Karpas-422 (cell line): ENCODE measurements at places on chromosomes 1 and 21. TPM values are rescaled to one million over a fixed set of nuclear protein-coding genes. Genes with fewer than 3 reads are reported as not detected.

DNA sequence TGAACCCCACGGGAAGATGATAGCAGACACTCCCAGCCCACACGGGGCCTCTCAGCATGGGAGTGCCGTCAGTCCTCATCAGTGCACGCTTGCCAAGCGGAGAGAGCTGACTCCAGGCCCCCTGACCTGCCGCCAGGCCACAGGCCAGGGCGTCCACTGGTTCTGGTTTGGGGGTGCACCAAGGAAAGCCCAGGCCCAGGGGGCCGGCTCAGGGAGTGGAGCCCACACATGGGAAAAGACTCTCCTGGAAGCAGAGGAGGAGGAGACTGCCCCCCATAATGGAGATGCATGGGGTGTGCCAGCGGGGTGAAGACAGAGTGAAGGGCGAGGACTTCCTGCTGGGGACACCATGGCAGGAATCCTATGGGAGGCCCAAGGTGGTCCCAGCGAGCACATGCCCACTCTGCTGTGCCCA lies 6.4 kb downstream of the TRIM11 start:
- no peak for DNase-seq

- DNase-seq = peak; percentile 11
Observed at GRCh38 chr1:183411091-183411490, 7.1 kb downstream of the NMNAT2 start.

Gene DNASE2B
- not detected in 2 replicates for total RNA-seq

- no peak for DNase-seq
Observed at GRCh38 chr1:184166485-184166884, 115.0 kb downstream of the TSEN15 start.

Gene OR2L8
- total RNA-seq = not detected in 2 replicates

DNA sequence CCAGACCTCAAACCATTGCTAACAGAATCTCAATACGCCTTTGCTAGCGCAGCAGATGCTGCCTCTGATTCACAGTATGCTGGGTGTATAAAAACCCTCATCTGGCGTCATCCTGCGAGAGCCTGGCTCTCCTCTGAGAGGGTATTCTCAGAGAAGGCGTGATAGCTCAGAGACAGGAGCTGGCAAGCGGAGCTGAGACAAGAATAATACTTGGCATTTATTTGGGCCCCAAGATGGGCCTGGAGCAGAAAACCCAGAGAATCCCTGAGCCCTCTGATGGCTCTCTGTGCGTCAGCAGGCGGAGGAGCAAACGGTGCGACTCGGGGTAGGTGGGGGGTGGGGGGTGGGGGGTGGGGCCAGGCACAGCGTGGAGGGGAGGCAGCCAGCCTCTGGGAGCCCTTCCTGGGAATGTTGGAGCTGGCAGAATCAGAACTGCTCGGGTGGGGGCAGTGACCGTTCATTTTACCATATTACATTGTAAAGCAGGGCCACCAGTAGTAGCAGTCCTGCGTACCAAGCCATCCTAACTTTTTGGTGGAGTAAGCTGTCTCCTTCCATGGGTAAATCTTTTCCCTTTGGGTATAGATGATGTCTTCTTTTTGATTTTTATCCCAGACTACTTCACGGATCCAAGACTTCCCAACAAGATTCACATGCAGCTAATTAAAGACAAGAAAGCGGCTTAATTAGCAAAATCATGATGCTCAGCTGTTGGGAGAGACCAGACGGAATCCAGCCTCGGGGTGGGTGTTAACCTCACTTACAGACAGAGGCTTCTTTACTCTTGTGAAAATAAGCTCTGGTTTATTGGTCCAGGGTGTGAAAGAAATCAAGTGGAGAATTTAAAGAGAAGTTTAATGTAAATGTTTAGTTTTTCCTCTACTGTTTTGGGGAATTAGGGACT lies 7.1 kb downstream of the RIIAD1 start:
- DNase-seq = no peak

Gene S100A2
- total RNA-seq = not detected in 2 replicates

DNA sequence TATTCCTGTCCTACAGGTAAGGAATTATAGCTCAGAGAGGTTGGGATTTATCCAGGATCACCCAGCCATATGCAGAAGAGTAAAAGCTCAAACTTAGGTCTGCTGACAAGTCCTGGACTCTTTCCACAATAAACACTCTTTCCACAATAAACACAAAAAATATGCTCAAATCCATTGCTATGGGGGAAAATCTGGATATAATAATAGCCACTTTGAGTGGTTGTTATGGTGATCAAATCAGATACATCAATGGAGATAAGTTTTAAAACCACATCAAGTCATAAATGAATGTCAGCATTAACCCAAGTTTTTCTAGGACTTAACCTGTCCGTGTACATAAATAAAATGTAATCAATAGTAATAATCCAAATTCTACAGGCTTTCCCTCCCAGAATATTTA lies 22.3 kb upstream of the TTF2 start:
- no peak for DNase-seq

Gene KCTD3
- total RNA-seq = not detected in 2 replicates

Gene CFHR2
- total RNA-seq = not detected in 2 replicates

DNA sequence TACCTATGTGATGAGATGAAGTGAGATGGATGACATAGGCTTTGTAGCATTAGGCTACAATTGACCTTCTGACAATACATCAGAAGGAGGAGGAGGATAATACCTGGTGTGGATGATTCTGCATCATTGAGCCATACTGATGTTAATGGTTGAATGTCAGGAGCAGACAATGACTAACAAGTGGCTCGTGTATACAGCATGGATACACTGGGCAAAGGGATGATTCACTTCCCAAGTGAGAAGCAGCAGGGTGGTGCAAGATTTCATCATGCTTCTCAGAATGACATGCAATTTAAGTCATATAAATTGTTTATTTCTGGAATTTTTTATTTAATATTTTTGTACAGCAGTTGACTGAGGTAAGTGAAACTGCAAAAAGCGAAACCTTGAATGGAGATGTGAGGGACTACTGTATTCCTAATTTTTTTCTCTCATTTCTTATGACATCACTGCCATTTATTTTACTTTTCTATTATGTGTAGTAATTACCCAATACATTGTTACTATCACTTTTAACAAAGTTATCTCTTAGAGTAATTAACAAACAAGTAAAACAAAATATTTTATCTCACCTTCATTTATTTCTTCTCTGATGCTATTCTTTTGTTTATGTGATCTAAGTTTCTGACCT lies 34.4 kb upstream of the COP1 start:
- DNase-seq = no peak

DNA sequence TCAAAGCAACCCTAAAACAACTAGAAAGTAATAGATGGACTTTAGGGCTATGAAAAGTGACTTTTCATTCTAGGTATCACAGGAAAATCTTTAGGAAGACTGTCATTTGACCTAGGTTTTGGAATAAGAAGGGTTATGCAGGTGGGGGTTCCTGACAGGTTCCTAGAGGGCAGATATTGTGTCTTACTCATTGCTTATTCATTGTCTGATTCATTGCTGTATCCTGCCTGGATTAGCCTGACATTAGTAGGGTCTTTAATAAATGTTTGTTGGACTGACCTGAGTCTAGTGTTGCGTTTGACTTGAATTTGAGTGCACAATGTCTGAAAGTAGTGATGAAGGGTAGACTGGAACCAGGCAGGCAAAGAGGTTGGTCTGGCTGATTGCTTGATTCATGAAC lies 6.0 kb downstream of the FNBP1L start:
- DNase-seq = no peak

GRCh38 chr1:37047542-37047941 lies 13.2 kb upstream of the GRIK3 start:
- no peak for DNase-seq

DNA sequence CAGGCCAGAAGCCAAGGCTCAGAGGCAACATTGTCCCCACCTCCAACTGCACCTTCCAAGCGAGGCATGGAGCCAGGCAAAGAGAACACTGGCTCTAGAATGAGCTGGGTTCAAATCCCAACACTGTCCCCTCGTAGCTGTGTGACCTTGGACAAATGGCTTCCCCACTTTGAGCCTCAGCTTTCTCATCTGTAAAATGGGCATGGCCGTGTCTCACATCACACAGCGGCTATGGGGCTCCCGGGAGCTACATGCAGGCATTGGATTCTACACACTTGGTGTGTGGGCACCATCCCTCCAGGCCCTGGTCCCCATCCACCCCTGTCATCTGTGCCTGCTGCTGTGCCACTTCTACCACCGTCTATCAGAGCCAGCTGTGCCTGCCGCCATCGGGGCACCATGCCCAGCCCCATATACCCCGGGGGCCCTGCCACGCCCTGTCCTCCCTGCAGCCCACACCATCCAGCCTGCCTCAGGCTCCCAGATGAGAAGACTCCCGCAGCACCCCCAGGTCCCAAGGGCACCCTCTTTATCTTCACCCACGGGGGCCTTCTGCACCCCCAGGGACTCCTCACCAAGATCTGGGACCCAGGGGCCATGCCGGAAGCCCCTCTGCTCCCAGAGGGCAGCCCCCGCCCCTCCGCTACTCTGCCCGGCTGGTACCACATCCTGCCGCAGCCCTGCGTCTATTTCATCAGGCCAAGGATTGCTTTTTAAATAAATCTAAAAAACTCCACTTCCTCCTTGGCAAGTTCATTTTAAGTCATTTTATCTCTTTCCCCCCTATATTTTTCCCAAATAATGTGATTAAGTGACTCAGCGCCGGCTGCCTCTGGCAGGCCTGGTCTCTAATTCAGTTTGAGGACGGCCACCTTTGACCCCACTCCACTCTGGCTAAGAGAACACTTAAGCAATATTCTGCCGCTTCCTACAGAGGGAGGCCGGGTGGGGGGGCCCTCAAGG lies 107.8 kb upstream of the TARDBP start:
- DNase-seq = no peak

DNA sequence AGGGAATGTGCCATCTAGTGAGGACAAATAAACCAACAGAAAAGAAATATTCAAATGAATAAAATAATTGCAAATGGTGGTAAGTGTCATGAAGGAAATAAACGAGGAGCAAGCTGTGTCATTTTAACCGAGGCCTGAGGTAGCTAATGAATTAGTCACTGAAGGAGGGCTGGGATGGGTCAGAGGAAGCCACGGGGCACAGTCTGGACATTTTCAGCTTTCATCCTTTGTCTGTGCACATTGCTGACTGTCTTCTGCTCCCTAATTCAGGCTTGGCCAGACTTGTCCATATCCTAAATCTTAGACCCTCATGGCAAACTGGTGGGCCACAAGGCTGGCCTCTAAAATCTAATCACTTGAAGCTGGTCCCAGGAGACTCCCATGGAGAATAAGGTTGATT lies 138.4 kb downstream of the RHOU start:
- no peak for DNase-seq

Gene MAB21L3
- total RNA-seq = not detected in 2 replicates

- no peak for DNase-seq
Observed at GRCh38 chr1:29500041-29500440, 263.7 kb downstream of the PTPRU start.

- DNase-seq = no peak
Observed at GRCh38 chr1:67635055-67635809, 49.8 kb upstream of the GADD45A start.

Gene CLEC20A
- total RNA-seq = not detected in 2 replicates

Gene MTMR11
- total RNA-seq = not detected in 2 replicates

DNA sequence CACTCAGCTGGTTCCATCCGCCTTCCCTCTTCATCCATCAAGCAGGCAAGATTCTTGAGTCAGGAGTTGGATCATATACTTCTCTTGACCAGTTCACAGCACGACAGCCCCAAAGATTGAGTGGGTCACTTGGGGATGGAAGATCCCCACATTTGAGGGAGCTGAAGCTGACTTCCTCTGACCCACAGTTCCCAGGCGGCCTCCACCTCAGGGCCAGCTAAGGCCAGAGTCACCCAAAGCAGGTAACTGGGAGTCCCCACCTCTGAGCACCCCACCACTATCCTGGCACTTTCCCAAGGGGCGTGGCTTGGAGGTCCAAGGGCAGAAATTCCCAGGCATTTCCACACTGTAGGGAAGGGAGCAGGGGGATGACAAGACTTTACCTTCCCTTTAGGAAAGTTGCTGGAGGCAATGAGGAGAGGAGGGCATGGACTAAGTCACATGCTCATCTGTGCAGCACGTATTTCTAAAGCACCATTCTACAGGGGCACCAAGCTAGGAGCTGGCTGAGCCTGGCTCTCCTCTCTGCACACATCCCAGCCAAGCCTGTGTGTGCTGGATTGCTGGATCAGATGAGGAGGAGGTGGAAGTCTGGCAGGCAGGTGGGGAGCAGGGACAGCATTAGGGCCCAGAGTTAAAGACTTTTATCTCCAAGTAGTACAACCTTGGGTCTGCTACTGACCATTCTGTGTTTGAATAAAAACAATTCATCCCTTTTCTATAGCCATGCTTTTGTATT lies 1.3 kb upstream of the RD3 start:
- DNase-seq = no peak

GRCh38 chr1:243572940-243573339 lies 277.1 kb downstream of the AKT3 start:
- DNase-seq = no peak

- DNase-seq = no peak
Observed at GRCh38 chr1:79629414-79629813, 622.9 kb upstream of the ADGRL4 start.

Gene C1orf210
- not detected in 2 replicates for total RNA-seq

DNA sequence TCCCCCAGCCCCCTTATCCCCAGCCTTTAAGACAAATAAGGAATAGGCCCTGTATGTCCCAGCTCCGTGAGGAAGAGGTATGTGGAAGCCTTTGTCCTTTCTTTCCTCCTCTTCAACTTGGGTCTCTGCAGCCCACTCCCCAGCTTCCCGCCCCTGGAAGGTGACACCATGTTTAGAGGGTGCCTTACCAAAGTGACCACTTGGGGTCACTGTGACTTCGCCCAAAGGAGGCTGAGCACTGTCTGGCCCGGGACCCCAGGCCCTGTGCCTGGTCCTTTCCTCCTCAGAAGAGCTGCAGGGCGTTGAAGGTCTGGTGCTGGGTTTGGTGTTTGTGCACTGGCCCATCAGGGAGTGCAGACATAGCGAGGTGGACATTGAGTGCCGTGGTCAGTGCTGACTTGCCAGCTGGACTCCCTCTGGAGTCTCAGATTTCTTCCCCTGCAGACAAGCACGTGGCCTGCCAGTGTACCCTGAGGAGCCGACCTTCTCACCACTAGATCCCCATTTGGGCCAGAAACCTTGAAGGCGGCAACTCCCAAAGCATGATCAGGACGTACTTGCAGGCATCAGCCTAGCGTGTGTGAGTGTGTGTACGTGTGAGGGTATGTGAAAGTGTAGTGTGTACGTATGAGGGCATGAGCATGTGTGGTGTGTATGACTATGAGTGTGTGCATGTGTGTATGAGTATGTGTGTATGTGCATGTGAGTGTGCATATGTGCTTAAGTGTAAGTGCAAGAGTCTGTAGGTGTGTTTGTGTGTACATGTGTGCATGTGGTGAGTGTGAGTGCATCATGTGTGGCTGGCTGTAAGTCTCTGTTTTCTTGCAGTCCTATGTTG lies 181.4 kb upstream of the KIAA0040 start:
- peak; percentile 75 for DNase-seq
